ENCODE measurements at places on chromosomes 11 and 22. TPM values are rescaled to one million over a fixed set of nuclear protein-coding genes. Genes with fewer than 3 reads are reported as not detected.

TSPAN32 gene
- total RNA-seq: not detected

FGF4 gene
- total RNA-seq: not detected

SCGB1A1 gene
- not detected for total RNA-seq

DNA sequence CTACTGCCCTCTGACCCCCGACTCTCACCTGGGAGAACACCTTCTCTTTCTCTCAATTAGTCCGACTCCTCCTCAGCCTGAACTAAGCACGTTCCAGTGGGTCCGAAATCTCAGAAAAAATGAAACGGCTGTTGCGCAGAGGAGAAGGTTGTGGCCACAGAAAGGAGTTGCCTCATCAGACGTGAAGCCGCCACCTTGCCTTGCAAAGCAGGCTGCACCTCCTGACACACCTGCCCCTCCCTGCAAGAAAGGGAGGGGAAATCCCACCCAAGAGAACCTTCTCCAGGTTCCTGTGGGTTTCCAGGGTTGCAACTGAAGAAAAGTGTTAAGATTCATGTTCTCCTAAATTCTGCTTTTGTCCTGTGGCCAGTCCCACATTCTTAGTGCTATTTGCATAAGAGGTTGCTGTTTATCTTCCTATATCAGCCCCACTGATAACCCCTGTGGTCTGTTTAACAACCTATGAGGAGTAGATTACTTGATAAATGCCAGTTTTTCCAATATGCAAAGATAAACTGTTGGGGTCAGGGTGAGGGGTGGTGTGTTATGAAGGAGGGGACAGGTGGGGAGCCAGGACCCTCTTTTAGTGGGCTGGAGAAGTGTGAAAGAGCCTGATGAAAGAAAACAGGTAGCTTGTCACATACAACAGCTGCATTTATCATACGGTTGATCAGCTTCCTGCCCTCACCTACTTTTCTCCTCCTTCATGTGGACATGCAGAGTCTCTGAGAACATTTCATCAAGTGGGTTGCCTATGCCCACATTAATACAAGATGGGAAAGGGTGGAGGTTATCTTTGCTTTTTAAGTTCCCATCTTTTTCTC is 18.2 kb downstream of the ZBTB16 start:
- DNase-seq: no peak
- no peaks in the 10 kb centered on the region for H3K36me3 ChIP-seq

DNA sequence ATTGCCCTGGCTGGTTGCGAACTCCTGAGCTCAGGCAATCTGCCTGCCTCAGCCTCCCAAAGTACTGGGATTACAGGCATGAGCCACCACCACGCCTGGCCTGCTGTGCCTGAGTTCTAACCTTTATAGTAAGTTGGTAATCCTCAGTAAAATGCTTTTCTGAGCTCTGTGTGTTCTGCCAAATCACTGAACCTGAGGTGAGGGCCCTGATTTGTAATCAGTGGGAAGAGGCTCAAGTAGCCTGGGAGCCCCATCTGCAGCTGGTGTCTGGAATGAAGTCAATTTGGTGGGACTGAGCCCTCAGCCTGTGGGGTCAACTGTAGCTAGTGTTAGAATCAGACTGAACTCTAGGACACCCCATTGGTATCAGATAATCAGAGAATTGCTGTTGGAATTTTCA is 72.6 kb upstream of the PARVG start:
- H3K27ac ChIP-seq: no peak overlapping the region
- DNase-seq: no peak

DNA sequence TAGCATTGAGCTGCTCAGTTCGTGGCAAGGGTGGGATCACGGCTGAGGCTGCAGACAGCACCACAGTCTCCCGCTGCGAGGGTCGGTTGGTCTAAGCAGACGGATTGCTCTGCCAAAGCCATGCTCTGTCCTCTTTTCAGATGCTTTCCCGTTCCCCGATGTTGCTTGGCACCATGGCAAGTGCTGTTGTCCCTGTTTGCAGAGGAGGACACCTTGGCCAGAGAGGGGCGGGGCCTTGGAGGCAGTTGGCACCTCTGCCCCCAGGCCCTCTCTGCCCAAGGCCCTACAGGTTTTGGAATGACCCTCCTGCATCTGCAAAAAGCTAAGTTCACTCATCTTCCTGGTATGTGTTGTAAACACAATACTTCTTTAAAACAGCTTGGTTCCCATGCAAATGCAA is 11.6 kb downstream of the CCDC157 start:
- H3K4me3 ChIP-seq: no peak overlapping the region
- H3K27ac ChIP-seq: no peak overlapping the region
- H3K4me1 ChIP-seq: peaks cover 9% of the 10 kb centered on the region
- no peak for DNase-seq

DNA sequence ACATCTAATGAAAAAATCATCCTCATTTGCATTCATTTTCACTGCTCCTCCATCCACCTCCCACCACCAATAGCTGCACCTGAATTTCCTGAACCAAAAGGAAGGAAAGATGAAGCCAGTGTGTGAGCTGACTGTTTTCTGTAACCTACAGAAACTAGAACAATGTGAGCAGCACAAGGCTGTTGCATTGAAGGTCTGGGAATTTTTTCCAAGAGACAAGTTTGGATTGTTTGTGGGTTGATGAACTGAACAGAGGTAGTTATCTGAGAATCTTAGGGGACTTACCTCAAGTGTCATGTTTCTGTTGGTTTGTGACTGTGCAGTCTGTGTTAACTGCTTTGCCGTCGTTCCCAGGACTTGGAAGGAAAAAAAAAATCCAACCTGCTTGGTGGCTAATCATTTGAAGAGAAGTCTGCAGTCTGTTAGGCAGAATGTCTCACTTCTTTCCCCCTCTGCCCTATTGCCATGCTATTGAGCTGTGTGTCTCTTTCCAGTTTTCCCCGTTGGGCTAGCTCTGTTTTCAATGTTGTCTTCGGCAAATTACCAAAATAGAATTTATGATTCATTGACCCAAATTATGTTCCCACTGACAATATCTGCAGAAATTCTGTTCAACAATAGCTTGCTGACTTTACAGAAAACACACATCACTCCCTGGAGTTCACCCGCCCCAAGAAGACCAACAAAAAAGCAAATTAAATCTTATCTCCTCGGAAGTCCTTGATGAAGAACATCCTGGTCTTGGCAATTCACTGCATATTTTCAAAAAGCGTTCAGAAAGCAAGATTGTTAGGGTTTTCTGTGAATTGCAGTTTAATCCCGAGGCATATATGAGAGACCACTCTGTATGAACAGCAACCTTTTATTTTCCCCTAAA is 76.0 kb downstream of the SC5D start:
- H3K4me1 ChIP-seq: no peaks in the 10 kb centered on the region
- no peak for DNase-seq
- H3K27ac ChIP-seq: no peak overlapping the region
- no peaks in the 10 kb centered on the region for H3K27me3 ChIP-seq
- no peaks in the 10 kb centered on the region for H3K36me3 ChIP-seq

Measured in SJCRH30 (cell line).